ENCODE measurements at places on chromosomes 12 and 14.
A peak's percentile ranks its signal among the peaks of the same experiment; 100 is the strongest.

- DNase-seq = no peak
These were observed 32.3 kb downstream of the KCNK13 start for GRCh38 chr14:90093942-90094595.

GRCh38 chr12:11136075-11136474 lies 1.6 kb upstream of the TAS2R30 start:
- DNase-seq = no peak

GRCh38 chr14:104927432-104927816 lies 2.7 kb downstream of the PLD4 start:
- no peak for DNase-seq

DNA sequence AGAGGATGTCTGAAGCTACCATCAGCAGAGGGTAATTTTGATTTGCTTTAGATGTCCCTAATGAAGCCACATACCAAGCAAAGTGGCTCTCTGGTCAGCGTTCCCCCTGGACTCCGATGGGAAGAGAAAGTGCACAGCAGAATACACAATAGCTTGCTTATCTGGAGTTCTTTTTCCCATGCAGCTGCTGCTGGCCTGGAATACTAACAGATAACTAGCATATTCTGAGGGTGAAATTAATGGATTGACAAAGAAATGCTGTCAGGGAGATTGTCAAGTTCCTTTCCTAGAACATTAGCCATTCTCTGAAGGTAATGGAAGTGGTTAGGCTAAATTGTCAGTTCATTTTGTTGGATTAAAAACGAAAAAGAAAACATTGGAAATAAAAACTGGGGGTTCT lies 391.3 kb downstream of the FLRT2 start:
- DNase-seq = no peak

DNA sequence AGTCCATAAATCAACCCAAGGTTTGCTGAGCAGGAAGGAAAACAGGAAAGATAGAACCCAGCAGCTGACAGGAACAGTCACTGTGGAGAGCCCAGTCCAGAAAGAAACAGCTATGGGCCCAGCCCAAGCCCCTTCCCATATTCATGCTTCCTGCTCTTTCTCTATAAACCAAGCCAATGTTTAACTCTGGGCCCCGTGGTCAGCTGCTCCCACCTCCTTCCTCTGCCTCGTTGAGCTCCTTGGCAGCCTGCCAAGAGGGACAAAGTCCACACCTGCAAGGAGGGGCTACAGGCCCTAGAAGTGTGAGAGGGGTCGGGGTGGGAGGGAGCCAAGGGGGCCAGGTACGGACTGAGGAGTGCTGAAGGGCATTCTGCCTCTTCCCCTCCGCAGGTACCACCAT lies 10.0 kb downstream of the SLC6A13 start:
- DNase-seq = no peak

GRCh38 chr12:2226641-2227040 lies 173.9 kb downstream of the CACNA1C start:
- no peak for DNase-seq

- no peak for DNase-seq
These were observed 219.2 kb upstream of the SSTR1 start for GRCh38 chr14:37988472-37988871.

GRCh38 chr12:54134850-54135249 lies 53.9 kb downstream of the SMUG1 start:
- no peak for DNase-seq

GRCh38 chr14:69692594-69692993 lies 74.3 kb upstream of the SRSF5 start:
- no peak for DNase-seq

DNA sequence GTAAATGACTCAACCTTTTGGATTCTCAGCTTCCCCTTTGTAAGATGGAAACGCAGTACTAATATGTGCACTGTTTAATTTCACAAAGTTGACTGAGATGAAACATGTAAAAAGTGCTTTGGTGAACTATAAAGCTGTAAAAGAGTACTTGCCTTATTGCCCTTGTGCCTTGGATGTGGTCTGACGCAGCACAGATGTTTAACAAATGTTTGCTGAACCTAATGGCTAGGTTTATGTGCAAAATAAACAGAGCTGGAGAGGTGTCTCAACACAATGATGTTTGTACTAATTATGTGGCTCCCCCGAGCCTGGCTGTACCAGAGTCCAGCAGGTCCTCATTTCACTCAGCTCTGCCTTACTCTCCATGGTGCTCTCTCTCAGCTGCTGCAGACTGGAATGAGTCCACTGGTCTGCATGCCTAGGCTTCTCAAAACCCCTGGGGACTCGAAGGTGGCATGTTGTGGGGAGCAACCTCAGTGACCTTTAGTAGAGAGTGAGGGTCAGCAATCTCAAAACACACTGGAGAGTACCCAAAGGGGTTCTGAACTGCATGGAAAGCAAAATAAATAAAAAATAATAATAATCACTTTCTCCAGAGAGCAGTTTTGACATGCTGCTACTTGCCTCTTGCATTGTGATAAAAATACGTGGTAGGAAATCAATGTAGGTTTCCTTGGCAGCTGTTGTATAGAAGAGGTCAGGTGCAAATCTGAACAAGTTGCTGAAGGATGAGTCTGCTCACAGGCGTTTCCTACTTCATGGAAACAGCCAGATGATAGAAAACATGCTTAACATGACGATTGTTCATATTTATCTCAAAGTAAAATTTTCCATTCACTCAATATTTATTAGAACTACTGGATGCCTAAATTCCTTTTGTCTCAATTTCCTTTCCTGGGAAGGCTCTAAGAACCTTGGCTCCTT lies 8.5 kb upstream of the AMIGO2 start:
- no peak for DNase-seq

DNA sequence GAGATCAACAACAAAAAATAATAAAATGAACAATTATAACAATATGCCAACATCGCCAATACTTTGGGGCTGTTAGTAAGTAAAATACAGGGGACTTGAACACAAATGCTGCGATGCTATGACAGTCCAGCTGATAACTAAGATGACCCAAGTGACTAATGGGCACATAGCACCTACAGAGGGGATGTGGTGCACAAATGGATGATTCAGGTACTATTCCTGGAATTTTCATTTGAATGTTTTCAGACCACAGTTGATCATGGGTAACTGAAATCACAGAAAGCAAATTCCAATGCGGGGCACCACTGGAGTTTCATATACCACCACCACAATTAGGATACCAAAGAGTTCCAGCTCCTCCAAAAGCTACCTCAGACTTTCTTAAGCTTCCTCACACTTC lies 82.9 kb downstream of the RCOR1 start:
- no peak for DNase-seq

- DNase-seq = no peak
These were observed 445.6 kb downstream of the GLT1D1 start for GRCh38 chr12:129298921-129299320.

DNA sequence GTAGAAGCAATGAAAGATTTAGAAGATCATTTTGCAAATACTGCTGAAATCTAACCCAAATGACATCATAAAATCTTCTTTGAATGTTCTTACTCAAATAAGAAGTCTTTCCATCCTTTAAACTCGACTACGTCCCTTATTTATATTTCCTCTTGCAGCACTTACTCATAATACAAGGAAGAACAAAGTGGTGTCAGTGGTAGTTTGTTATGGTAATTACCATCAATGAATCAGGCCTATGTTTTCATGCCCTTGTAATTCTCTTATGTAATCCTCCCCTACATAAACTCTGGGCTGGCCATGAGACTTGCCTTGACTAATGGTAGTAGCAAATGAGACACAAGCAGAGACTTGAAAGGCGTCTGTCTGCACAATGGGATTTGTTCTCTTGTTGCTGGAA lies 17.0 kb downstream of the EEA1 start:
- DNase-seq = no peak

DNA sequence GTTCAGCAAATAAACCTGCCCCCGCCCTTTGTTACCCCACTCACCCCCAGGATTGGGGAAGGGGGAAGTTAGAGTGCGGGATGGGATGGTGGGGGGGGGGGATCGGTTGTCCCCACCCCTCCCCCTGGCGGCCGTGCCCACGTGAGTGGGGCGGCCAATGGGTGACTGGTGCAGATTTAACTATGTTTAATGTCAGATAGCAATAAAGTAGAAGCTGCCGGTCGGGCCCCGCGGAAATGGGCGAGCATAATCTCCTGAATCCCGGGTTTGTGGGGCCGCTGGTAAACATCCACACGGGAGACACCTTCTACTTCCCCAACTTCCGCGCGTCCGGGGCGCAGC lies at the start of gene HOXC12:
Gene HOXC12, plus strand, starts transcription at position 210 of the 342 bp plus-strand sequence. Its CDS starts 27 bp downstream, at position 237.
- no peak for DNase-seq

- no peak for DNase-seq
These were observed 46.6 kb upstream of the LRIG3 start for GRCh38 chr12:58966939-58967338.

DNA sequence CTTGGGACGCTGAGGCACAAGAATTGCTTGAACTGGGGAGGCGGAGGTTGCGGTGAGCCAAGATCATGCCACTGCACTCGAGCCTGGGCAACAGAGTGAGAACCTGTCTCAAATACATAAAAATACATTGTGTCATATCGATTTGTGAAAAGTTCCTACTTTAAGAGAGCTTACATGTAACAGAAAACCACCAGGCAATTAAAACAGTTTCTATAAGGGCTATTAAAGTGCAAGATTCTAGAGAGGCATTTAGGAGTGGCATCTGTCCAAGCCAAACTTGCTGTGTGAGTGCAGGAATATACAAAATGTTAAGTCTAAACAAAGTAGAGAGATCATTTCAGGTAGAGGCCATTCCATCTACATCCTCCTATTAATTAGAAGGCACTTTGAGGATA lies 1.7 kb upstream of the NEK9 start:
- no peak for DNase-seq

DNA sequence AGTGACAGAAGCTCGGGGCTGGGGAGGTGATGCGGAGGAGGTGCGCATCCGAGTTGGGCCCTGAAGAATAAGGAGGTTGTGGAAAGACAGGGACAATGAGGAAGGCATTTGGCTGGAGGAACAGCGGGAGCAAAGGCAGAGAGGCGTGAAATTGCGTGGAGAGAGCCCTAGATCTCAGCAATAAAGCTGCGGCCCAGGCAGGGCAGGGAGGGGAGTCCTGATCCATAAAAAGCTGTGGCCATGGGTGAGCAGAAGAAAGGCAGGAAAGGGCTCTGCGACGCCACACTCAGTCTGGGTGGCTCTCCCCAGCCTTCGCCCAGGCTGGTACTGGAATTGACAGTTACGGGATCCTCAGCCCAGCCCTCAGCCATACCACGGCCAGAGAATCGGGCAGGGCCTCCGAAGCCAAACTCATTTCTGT lies 2.2 kb downstream of the FIGNL2 start:
- no peak for DNase-seq

- DNase-seq = no peak
These were observed 156.9 kb downstream of the SRGAP1 start for GRCh38 chr12:64001439-64001838.

- DNase-seq = no peak
These were observed 24.8 kb downstream of the NUAK1 start for GRCh38 chr12:106113824-106114446.

DNA sequence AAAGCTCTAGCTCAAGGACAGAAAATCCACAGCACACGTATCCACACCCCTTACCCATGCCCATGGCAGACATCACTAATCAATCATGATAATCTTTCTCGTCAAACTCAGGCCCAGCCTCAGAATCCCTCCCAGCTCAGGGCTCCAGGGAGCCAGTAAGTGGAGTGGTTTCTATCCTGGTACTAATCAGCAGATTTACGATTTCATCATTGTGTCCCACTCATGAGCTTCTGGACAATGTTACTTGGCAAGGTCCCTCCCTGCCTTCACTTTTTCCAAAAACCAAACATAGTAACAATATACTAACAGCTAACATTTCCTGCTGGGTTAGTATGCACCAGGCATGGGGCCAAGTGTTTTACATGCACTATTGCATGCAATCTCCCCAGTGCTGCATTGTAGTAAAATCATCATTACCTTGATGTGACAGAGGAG lies 45.8 kb upstream of the NCOR2 start:
- no peak for DNase-seq

DNA sequence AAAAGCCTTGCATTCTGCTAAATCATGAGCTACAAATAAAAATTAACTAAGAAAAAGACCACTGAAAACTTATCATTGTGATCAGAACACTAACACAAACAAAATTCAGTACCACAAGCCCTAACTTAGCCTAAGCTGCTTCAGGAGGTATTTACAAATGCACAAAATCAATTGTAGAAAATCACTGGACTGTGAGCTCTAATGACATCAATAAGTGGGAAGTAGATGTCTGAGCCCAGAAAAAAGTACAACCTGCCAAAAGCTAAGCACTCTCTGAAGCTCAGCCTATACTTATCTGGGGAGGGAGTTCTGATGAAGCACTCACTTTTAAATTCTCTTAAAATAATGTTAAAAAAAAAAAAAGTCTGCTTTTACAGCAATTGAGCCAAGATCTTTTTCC lies 92.9 kb downstream of the SLCO1B1 start:
- DNase-seq = no peak

- DNase-seq = peak; percentile 53
These were observed 13.9 kb downstream of the EVL start for GRCh38 chr14:100078997-100079725.

- DNase-seq = no peak
These were observed 943 bp downstream of the TESPA1 start for GRCh38 chr12:54983536-54984101.

GRCh38 chr14:91219517-91220389 lies 24.8 kb downstream of the GPR68 start:
- no peak for DNase-seq

GRCh38 chr14:65738339-65738738 lies 325.8 kb downstream of the FUT8 start:
- DNase-seq = no peak

DNA sequence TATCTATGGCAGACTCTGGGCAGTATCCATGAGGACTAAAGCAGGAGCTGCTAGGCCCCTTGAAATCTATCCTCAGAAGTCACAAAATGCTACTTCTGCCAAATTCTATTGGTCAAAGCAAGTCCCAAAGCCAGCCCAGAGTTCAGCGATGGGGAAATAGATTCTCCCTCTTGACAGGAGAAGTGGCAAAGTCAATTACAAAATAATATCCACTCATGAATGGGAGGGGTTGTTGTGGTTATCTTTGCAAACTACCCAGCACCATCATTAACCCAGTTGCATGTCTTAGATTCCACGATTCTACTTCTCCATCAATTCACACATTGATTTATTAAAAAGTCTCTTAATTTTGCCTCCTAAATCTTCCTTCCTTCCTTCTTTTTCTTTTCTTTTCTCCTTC lies 30.7 kb upstream of the STXBP6 start:
- no peak for DNase-seq

DNA sequence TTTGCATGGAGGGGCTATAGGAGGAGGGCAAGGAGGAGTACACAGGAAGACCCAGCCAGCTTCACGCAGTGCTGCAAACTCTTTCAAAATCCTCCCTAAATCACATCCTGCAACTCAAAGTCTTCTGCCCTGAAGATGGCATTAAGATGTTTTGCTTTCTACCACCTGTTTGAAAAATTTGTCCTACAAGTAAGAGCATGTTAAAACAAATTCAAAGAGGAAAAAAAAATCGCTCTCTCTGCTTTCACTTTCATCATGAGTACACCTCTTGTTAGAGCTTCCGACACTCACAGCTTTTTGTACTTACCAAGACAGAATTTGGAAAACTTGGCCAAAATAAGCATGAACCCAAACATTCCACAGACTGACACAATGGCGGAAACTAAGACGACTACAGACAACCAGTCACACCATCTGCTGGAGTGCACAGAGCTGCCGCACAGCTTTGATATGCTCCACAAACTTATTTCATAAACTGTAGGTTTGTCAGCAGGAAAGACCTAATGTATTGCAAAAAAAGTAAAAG lies 21.3 kb downstream of the GCH1 start:
- no peak for DNase-seq
